ENCODE measurements at places on chromosomes 3 and 15. TPM values are rescaled to one million over a fixed set of nuclear protein-coding genes. Genes with fewer than 3 reads are reported as not detected.

GRCh38 chr15:32828507-32829186 is 110.8 kb downstream of the GREM1 start:
- DNase-seq, result no peak

- DNase-seq, result no peak
These were observed 72.2 kb downstream of the TOP2B start for GRCh38 chr3:25592510-25592968.

DNA sequence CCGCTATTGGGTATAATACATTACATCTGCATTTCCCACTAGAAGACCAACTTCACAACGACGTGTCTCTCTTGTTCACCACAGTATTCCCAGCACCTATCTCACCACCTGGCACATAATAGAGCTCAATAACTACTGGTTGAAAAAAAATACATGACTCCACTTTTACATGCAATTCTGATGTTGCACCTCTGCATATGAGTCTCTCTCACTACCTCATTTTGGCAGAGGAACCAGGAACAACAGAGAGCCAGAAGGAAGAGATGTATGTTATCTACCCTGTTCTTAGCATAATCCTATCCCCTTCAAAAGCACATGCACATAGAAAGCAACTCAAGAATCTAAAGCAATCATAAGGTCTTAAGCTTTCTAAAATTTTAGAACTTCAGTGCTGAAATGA is 61.6 kb downstream of the SHQ1 start:
- no peak for DNase-seq

- DNase-seq, result no peak
These were observed 584.4 kb upstream of the TBL1XR1 start for GRCh38 chr3:177781686-177782161.

GRCh38 chr15:40339621-40339945 is 1.2 kb downstream of the CCDC9B start:
- DNase-seq, result no peak

- no peak for DNase-seq
These were observed 561.8 kb downstream of the MCTP2 start for GRCh38 chr15:94793207-94793606.

DNA sequence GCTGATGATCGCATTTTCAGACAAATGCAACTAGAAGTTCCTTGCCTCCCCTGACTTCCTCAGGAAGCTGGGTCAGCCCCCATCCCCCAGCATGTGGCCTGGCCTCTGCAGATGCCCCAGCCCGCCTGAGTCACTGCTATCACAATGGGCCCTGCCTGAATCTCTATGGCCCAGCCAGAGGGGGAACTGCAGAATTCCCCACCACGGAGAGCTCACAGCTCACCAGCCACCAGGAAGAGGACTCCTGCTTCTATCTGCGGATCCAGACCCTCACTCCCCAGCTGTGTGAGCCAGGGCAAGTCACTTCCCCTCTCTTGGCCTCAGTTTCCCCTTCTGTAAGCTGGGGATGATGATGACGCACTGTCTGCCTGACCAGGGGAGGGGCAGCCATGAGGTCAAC is 6.9 kb downstream of the PLXND1 start:
- DNase-seq, result no peak

DNA sequence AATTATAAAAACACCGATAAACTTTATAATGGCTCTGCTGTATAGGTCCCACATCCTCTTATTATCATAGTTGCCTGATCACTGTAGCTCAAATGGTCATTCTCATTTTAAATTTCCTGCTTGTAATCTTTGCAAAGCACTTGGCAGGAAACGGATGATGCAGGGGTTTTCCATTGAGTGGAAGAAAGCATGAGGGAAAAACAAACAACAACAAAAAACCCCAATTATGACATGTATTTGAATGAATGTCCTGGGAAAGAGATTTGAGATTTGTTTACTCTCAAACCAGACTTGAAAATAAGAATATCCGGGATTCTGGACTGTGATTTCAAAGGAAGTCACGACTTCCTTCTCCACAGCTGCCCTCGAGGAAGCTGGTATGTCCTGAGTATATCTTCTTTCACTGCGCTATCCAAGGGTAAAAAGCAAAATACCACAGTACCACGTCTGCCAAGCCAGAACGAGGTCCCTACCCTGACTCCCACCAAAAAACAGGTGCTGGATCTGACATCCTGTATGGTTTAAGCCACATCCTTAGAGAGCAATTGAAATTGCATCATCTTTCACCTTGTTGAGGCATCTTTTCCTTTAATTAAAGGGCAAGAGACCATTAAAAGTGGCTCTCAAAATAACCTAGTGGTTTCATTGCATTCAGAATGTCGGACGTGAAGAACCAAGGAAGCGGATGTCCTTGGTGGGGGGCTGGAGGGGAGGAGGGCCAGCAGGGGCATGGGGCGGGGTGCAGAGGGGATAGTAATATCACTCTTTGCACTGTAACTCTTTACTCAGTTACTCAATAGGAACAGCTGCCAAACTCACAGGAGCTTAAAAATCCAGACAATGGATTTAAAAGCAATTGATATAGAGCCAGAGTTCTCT is 13.5 kb upstream of the TIPIN start:
- DNase-seq, result no peak

DNA sequence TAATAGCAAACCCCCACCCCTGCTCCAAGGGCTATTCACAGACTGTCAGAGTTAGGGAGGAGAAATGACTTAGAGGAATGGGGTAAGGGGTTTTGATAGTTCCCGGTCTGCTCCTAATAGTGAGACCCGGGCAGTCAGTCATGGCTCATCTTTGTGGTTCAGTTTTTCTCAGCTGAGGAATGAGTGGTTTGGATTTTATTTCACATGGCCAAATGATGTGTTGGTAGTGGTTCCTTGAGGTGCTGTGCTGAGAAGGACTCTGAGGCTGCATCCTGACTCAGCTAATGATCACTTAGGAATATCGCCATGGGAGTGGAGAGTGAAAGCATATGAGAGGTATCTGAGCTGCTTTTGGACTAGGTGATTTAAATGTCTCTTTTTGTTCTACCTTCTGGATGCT is 80.2 kb downstream of the LPP start:
- DNase-seq, result no peak

DNA sequence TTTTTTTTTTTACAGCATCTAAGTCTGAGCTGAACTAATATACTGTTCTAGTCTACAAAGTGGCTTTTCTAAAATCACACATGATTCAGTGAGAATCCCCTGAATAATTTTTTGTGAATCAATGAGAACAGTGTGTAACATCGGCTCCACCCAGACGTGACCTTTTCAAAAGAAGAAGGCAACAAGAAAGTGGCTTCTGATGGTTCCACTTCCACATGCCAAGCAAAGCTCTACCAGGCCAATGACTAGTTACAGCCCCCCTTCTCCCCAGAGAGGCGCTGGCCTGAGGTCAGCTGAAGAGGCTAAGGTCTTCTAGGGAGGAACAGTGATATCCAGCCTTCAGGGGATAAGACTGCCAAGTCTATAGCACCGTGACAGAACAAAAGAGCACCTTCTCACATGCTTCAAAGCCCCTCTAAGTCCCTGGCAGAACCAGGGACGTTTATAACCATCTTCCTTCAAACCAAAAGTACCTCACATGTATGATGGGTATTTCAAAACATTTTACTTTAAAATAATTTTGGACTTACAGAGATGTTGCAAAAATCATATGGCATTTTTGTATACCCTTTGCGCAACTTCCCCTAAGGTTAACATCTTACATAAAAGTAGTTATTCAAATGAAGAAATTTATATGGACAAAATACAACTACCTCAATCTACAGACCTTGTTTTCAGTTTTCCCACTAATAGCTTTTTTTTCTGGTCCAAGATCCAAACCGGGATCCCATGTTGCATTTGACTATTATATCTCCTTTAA is 177.9 kb downstream of the OSBPL10 start:
- no peak for DNase-seq

Gene TMCO5A
- not detected for total RNA-seq

Gene MRPS11
- 20.0 TPM for total RNA-seq

All from cerebellum (tissue), 4 donors.